ENCODE measurements at places on chromosomes 1 and 21.

DNA sequence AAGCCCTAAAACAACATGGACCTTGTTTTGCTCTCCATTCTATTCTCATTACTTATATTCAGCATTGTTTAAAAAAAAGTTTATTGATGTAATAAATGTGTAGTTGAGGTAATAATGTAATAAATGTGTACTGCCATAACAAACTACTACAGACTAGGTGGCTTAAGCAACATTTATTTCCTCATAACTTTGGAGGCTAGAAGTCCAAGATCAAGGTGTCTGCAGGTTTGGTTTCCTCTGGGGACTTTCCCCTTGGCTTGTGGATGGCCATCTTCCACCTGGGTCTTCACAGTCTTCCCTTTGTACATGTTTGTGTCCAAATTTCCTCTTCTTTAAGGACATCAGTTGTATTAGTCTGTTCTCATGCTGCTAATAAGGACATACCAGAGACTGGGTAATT, 93.1 kb downstream of the LMO4 start:
- DNase-seq, result no peak

DNA sequence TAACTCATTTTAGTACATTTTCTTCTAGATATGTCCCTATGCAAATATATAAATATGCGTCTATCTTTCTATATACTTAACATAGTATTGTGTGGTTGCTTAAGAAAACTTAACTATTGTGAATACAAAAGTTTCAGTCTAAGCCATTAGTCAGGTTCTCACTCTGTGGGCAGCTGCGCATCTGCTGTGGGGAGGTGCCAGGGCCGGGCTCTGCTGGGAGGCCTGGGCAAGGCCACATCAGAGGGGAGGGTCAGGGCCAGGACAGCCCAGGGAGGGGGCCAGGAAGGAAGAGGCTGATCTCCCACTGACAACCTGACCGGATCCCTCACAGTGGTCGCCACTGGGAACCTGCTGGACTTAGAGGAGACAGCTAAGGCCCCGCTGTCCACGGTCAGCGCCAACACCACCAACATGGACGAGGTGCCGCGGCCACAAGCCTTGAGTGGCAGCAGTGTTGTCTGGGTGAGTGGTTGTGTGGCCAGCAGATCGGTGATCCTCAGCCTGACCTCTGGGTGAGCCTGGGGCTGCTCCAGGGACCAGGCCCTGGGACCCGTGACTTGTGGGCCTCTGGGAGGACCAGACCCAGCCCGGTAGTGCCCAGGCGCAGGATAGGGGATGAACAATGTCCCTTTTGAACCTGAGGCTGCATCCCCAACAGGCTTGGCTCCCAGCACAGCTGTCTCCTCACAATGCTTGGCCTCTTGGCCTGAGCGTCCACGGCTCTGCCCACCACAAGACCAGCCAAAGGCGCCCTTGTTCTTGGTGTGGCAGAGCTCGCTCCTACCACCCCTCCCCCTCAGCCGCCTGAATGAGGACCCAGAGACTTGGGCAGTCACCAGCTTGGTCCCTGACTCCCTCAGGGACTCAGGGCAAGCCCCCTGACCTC, 20.2 kb downstream of the LDLRAP1 start:
- peak; percentile 54 for DNase-seq

- no peak for DNase-seq
Measured at GRCh38 chr1:9917901-9918300, 7.8 kb upstream of the CTNNBIP1 start.

GRCh38 chr1:113247355-113247754, 143.0 kb upstream of the MAGI3 start:
- DNase-seq, result no peak

DNA sequence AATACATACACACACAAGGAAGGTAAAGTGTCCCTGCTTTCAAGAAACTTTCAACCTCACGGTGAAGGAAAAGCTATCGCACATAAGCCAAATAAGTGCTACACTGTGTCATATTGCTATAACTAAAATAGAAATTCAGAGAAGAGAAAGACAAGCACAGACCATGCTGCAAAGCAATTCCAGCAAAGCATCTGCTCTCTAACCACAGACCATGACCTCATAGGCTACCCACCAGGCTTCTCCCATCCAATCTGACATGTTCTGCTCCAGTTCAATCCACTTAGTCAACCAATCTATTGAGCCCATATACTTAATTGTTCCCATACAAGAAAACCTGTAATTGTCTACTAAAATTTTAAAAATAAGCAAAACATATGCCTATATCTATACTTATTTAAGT, 211.3 kb downstream of the BARHL2 start:
- no peak for DNase-seq

DNA sequence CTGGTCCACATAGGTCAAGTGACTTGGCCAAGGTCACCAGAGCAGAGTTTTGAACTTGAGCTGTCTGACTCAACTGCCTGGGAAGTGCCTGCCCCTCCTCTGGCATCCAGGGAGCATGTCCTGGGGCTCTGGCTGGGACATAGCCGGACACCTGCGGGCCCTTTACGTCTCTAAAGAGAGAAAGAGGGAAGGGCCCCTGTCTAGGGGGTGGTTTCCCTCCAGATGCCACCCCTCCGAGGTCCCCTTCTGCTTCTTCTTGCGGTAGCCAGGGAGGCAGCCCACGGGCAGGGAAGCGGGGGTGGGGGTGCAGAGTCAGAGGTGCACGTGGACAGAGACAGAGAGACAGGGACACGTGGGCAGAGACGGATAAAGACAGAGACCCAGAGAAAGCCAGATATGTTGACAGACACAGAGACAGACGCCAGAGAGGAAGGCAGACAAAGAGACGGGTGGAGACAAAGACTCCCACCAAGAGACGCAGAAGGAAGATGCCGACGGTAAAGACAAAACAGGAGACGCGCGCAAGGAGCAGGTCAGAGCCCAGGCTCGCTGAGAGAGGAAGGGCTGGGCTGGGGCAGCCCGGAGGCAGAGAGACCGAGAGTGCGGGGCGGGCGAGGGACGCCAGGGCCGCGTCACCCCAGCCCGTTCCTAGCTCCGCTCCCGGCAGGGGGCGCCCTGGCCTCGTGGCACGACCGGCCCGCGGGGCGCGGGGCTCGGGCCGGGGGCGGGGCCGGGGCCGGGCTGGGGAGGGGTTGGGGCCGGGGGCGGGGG, 458 bp upstream of the ALPL start:
- peak; percentile 74 for DNase-seq

GRCh38 chr1:31152181-31152795, 86.8 kb upstream of the PUM1 start:
- no peak for DNase-seq

GRCh38 chr1:4090976-4091660, 191.0 kb upstream of the C1orf174 start:
- DNase-seq, result no peak

GRCh38 chr21:27108228-27108627, 141.3 kb upstream of the ADAMTS5 start:
- DNase-seq, result no peak

DNA sequence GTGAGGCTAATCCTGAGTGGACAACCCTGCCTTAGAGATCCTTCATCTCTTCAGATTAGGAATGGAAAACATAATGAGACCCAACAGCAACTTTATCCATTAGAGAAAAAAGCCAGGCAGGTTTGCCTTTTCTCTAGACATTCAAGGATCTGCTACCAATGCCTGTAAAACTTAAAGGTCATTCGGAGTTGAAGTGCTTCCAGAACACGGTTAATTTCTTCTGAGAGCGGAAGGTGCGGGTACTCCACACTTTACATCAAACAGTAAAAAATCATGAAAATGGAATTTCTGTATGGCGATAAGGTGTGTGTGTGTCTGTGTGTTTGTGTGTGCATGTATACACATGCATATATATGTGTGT, 65.2 kb upstream of the PRKACB start:
- no peak for DNase-seq

GRCh38 chr1:110498270-110498669, 20.7 kb downstream of the KCNA10 start:
- no peak for DNase-seq

GRCh38 chr1:26971590-26971989, 11.3 kb upstream of the KDF1 start:
- no peak for DNase-seq

DNA sequence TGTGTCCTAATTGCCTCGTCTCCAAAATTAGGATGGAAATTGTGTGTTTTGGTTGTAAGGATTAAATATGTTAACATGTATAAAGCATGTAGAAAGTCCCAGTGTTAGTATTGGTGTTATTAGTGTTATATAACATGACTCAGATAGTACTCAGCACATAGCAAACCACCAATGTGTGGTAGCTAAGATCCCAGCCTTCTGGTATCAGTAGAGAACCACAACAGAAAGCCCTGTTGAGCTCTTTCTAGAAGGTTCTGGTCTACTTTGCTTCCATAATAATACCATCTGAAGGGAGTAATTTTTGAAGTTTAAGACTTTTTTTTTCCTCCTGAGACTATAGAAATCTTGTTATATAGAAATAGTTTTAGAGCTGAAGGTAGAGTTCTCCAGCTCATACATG, 259.3 kb upstream of the SGIP1 start:
- DNase-seq, result no peak

- DNase-seq, result no peak
Measured at GRCh38 chr1:12587981-12588640, 29.9 kb downstream of the DHRS3 start.

DNA sequence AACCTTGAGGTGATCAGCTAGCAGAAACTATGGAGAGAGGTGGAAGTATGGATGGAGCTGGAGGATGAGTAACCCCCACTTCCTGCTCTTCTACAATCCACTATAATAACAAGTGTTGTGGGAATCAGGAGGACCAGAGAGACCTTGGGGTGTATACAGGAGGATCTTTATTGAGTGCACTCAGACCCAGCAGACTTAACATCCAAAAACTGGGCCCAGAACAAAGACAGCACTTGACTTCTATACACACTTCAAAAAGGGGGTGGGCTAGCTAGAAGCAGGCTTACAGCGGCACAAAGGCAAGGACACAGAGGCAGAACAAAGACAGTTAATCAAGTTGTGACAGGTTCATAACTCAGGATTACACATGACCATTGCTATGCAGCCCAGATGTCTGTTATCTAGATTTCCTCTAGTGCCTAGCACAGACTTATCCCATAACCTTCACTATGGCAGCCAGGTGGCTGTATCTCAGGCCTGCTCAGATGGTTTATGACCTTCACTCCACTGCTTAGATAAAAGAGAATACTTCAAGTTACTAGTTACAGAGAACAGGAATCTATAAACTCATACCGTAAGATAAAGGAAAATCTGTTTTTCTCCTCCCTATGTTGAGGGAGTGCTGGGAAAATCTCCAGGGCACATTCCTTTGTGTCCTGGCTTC, 36.1 kb upstream of the PADI2 start:
- no peak for DNase-seq
